PC-9 (cell line): ENCODE measurements at places on chromosomes 2 and 18.

GRCh38 chr2:220708366-220708765 lies 863.7 kb downstream of the EPHA4 start:
- no peaks in the 10 kb centered on the region for H3K4me1 ChIP-seq
- no peak overlapping the region for H3K4me3 ChIP-seq
- no peak overlapping the region for H3K27ac ChIP-seq
- no peaks in the 10 kb centered on the region for H3K27me3 ChIP-seq
- no peak for DNase-seq

DNA sequence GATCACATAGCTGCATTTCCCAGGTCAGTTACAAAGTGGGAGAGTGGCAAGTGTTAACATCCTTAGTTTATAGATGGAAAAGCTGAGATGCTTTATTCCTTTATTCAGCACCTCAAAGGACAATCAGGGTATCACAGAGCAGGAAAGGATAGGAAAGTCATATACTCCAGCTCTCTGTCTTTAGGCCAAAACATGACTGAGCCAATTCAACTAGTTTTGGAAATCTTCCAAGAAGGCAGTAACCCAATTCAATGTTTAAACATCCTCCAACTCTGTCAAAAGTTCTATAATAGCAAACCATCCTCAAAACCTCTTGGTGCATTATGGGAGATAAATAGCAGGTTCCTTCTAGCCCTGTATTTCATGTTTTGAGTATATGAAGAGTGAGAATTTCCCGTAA lies 25.2 kb downstream of the CASP8 start:
- peaks cover 24% of the 10 kb centered on the region; the same call in 1 of the 2 replicates for H3K36me3 ChIP-seq
- no peaks in the 10 kb centered on the region for H3K27me3 ChIP-seq
- no peak overlapping the region for H3K27ac ChIP-seq

GRCh38 chr2:120758181-120759144 lies 22.8 kb downstream of the GLI2 start:
- no peak overlapping the region for H3K4me3 ChIP-seq
- no peaks in the 10 kb centered on the region for H3K4me1 ChIP-seq
- no peaks in the 10 kb centered on the region for H3K36me3 ChIP-seq
- peaks cover 13% of the 10 kb centered on the region; the same call in 1 of the 2 replicates for H3K27me3 ChIP-seq
- no peak for DNase-seq
- no peak overlapping the region for H3K27ac ChIP-seq

- H3K4me1 ChIP-seq, result peaks cover 16% of the 10 kb centered on the region
- no peak overlapping the region for H3K27ac ChIP-seq
- no peak for DNase-seq
- H3K4me3 ChIP-seq, result no peak overlapping the region
- H3K36me3 ChIP-seq, result no peaks in the 10 kb centered on the region
Observed at GRCh38 chr2:85737961-85738360, 15.8 kb upstream of the ATOH8 start.

GRCh38 chr2:106638043-106638442 lies 150.9 kb downstream of the CD8B2 start:
- DNase-seq, result no peak
- no peak overlapping the region for H3K27ac ChIP-seq
- no peaks in the 10 kb centered on the region for H3K36me3 ChIP-seq
- no peak overlapping the region for H3K4me3 ChIP-seq
